ENCODE measurements at places on chromosomes 6 and 20.

GRCh38 chr6:1703091-1703855 lies 93.6 kb downstream of the FOXC1 start:
- no peak for DNase-seq

DNA sequence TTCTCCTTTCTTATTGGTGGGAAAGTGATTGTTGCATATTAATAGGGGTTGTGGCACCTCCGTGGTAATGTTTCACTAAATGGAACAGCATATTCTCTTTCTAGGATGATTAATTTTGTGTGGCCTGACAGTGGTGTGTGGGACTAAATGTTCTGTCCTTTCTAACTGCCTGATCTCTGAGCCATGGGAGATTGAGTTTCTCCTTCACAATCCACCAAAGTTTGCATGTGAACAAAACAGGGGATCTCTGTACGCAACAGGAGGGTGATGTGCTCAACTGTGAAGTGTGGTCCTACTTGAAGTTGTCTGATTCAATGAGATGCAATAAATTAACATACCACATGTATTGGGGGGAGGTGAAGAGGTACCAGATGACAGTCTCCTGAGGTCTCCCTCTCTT lies 19.3 kb downstream of the BCAS1 start:
- DNase-seq, result no peak

- DNase-seq, result no peak
These were observed 38.6 kb downstream of the IBTK start for GRCh38 chr6:82208913-82209312.

- DNase-seq, result no peak
These were observed 49.7 kb upstream of the PHACTR1 start for GRCh38 chr6:12666886-12667285.

DNA sequence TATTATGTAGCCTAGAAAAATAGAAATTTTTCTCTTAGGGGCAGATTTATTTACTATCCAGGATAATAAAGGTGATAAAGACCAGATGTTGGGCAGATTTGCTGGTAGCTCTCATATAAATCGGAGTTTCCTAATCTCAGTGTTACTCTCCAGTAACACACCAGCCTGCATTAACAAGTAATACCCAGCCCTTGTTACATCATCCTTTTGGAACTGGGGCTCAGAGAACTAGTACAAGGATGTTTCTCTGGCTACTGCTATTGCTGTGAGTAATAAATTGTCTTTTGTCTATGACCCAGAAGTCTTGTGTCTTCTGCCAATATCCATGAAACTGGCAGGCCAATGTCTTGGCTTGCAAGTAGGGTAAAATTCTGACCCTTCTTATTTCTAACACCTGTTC lies 16.8 kb downstream of the TPD52L1 start:
- DNase-seq, result no peak

- DNase-seq, result no peak
These were observed 33.9 kb upstream of the KIF13A start for GRCh38 chr6:18021166-18021850.

DNA sequence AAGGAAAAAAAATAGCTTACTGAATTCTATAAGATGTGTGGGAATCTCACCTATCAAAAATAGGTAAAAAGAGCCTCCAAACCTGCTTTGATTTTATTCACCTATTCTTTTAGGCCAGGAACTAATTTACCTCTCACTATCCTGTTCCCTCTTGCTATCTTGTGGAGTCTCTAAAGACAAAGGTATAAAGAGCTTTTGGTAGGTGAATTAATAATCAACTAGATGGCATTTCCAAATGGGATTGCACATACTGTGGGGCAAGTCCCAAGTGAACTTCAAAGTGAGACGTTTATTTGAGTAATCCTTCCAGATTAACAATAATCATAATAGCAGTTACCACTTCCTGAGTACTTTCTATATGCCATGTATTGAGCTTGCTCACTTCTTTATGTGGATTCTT lies 2.8 kb downstream of the FAM8A1 start:
- DNase-seq, result no peak

DNA sequence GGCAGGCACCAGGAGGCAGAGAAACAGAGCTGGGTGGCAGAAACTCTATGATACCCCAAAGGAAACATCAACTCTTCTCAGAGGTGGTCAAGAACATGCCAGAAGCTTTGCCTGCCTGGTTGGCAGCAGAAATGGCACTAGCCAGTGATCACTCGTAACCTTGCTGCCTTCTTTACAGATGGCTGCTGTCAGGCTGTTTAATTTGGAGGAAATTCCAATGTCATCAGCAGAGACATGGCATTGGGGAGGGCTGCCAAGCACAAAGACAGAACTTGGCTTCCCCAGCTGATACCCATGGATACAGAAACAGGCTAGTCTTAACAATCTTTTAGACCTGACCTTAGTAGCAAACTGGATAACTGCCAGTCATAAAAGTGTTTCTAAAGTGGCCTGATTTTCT lies 153.6 kb downstream of the GMPR start:
- no peak for DNase-seq
